ENCODE measurements at places on chromosomes 1 and 21.

GRCh38 chr1:234660536-234661316 is 50.7 kb upstream of the IRF2BP2 start:
- no peak for DNase-seq

DNA sequence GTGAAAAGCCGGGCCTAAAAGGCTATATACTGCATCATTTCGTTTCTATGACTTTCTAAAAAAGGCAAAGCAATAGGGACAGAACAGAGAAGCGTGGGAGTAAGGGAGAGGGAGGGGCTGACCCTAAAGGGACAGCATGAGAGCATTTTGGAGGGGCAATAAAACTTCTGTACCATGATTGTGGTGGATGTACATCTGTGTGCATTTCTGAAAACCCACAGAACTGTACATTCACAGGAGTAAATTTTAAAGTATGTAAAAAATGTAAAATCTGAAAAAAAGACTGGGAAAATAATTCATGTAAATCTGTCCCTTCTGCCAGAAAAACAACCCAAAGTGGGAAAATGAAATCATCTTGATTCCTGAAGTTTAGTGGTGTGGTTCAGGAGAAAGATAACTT is 235.4 kb downstream of the CENPF start:
- DNase-seq = no peak

- DNase-seq = no peak
Measured at GRCh38 chr1:3555131-3555920, 56.0 kb downstream of the MEGF6 start.

- DNase-seq = no peak
Measured at GRCh38 chr1:67560580-67561255, 124.3 kb upstream of the GADD45A start.

- no peak for DNase-seq
Measured at GRCh38 chr1:164446020-164446419, 113.0 kb upstream of the PBX1 start.

DNA sequence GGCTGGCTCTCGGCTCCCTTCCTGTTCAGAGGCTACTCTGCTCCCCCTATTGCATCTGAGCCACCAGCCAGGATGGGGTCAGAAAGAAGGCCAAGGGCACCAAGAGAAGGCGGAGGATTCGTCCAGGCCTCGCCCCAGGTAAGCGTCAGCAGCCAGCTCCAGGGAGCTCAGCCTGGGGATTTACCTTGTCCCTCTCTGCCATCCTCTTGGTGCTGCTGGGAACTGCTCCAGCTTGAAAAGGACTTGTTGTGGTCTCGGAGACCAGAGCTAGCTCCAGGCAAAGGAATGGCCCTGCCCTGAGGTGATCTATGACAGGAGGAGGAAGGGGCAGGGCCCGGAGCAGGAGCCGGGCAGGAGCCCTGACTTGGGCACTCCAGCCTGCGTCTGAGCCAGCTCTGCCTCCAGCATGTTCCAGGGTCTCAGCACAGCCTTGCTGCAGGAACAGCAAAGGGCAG is 113.7 kb upstream of the IFFO2 start:
- DNase-seq = no peak

- no peak for DNase-seq
Measured at GRCh38 chr1:203028067-203028783, 1.9 kb downstream of the PPFIA4 start.

GRCh38 chr1:226656601-226657277 is 82.3 kb downstream of the ITPKB start:
- DNase-seq = no peak

GRCh38 chr1:117633936-117634335 is 28.1 kb downstream of the TENT5C start:
- DNase-seq = no peak

DNA sequence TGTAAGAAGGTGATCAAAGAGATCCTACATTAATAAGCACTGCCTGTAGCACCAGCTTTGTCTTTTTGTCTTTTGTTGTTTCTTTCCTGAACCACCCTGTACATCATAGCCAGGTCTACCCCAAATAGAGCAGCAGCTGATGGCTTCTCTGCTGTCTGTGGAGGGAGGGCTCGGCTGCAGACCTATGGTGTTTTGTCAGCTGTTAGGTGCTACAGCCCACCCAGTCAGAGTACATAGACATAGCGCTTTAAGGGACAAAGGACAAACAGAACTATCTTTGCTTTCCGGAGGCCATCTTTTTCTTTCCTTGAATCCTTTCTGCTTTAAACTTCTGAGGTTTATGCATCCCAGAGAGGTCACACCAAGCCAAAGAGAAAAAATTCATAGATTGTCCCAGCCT is 258.1 kb downstream of the ZNF648 start:
- DNase-seq = no peak

DNA sequence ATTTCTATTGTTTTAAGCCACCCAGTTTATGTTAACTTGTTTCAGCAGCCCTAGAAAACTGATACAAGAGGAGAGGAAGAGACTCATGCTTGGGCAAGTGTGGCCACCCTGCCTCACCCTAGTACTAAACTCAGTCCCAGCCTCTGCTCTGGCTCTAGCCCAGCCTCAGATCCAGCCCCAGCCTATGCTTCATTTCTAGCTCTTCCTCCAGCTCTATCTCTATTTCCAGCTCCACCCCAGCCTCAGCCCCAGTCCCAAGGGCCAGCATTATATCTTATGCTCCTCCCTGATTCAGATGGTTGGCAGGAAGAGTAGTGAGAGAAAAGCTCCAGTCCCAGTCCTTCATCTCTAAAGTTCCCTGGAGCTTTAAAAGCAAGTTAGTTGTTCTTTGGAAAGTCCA is 535.5 kb downstream of the PTPRC start:
- DNase-seq = no peak

- DNase-seq = no peak
Measured at GRCh38 chr1:36128126-36128904, 3.3 kb upstream of the COL8A2 start.

DNA sequence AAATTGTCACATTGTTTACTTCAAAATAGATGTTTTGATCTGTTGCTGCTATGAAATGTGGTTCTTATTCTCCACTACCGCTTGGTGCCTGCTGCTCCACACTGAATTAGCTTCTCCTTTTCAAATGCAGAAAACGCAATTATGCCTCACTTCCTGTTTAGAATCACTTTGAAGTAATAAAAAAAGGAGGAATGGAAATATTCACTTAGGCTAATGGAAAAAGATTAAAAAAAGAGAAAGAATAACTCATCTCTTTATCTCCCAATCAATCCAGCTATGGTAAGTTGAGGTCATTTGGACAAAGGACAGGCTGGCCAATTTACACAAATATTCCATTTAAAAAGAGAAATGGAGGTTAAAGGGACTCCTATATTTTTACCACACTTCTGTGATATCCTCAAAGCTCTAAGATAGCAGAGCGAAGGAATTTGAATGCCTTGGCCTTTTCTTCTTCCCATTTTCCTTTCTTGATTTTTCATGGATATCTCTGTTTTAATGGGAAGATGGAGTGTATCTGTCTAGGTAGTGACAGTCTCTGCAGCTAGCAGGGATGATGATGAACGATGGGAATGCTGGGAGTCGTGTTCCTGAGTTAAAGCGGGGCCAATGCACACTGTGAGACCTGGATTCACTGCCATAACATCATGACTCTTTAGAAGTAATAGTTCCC is 35.7 kb downstream of the RGS5 start:
- DNase-seq = no peak

- no peak for DNase-seq
Measured at GRCh38 chr1:32983020-32983419, 18.4 kb upstream of the RNF19B start.

GRCh38 chr1:2099886-2100779 is 49.9 kb downstream of the PRKCZ start:
- DNase-seq = no peak

DNA sequence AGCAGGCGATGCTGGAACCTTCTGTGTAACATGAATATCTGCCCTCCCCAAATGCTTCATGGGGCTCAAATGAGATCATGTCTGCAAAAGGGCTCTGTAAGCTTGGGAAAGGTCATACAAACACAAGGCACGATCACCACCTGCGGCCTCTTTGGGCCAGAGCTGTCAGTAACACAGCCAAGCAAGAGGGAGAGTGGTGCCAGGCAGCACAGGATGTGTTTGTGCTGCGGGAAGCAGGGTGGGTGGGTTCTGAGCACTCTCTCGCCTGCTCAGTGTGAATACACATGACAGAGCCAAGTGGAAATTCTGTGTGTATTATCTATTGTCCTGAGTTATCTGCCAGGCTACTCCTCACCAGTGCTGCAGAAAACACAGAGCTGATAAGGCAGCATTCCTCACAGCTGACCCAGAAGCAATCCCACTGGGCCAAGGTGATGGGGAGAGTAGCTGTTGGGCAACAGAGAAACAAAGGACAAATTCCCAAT is 101.2 kb downstream of the LAMC2 start:
- DNase-seq = peak; percentile 55

- DNase-seq = peak; percentile 75
Measured at GRCh38 chr1:246971090-246971721, 36.7 kb downstream of the ZNF695 start.

GRCh38 chr1:51690285-51690961 is 73.5 kb downstream of the OSBPL9 start:
- no peak for DNase-seq

GRCh38 chr1:200670242-200671118 is 773 bp upstream of the DDX59 start:
- DNase-seq = no peak

DNA sequence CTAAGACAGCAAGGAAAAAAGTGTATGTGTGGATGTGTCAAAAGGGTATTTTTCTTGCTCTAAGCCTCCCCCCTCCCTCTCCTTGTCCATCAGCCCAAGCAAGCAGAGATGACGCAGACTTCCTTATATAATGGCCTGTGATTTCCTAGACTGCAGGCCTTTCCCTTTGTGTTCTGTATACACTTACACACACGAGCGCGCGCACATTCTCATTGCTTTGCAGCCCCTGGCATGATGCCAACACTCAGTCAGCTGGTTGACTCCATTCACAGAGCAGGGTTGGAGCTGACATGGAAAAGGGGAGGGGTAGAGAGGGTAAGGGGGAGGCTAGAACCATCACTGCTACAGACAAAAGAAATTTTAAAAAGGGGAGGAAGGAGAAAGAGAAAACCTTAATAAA is 41.8 kb downstream of the GATAD2B start:
- peak; percentile 92 for DNase-seq

- no peak for DNase-seq
Measured at GRCh38 chr1:76503100-76503499, 364.2 kb upstream of the ST6GALNAC5 start.

DNA sequence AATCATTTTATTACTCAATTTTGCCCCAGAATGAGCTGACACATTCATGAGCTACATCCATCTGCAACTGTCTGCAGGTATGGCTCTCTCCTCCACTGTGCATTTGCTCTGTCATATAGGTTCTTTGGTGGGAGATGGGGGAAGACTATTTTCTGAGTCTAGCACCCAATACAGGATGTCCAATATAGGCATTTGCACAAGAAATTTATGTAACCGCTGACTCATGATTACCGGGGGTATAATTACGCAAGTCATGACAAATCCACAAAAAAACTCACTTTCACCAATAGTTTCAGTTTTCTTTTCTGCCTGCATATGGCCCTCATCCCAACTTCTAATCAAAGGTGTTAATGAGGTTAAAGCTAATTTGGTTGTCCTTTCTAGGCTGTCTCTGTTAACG is 17.5 kb upstream of the VSIG8 start:
- DNase-seq = no peak

- no peak for DNase-seq
Measured at GRCh38 chr1:226589008-226589733, 40.6 kb downstream of the STUM start.

DNA sequence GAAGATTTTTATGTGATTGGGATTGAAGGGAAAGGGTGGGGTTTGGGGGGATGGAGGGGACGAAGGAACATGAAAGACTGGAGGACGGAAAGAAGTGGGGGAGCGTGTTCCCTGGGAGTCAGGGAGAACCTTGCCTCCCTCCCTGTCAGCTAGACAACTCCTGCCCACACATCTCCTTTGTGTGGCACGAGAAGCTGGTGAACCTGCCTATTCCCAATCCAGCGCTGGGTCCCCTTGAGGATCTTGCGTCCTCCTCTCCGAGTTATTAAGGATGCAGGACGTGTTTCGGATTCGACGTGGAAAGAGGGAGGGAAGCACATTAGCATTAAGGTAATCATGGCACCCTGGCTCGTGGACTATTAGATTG is 1.4 kb downstream of the LRRC7 start:
- no peak for DNase-seq

- no peak for DNase-seq
Measured at GRCh38 chr1:119324198-119324597, 44.4 kb upstream of the HAO2 start.

DNA sequence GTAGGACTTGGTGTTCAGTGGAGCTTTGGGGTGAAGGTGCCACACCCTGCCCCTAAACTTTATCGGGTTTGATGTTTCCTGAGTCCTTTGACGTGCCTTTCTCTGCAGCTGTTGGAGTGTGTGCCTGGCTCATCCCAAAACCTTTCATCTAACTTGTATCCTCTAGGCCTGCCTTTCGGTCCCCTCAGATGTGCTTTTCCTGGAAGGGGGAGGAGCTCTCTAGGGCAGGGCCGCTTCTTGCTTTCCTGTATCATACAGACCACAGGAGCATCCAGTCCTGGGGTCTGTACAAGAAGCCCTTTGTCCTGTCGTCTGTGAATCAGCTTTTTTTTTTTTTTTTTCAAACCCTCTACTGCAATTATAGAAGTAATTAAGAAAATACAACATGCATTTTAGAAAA is 35.7 kb downstream of the PTGFRN start:
- no peak for DNase-seq

- no peak for DNase-seq
Measured at GRCh38 chr1:38578271-38578951, 281.2 kb downstream of the RRAGC start.

DNA sequence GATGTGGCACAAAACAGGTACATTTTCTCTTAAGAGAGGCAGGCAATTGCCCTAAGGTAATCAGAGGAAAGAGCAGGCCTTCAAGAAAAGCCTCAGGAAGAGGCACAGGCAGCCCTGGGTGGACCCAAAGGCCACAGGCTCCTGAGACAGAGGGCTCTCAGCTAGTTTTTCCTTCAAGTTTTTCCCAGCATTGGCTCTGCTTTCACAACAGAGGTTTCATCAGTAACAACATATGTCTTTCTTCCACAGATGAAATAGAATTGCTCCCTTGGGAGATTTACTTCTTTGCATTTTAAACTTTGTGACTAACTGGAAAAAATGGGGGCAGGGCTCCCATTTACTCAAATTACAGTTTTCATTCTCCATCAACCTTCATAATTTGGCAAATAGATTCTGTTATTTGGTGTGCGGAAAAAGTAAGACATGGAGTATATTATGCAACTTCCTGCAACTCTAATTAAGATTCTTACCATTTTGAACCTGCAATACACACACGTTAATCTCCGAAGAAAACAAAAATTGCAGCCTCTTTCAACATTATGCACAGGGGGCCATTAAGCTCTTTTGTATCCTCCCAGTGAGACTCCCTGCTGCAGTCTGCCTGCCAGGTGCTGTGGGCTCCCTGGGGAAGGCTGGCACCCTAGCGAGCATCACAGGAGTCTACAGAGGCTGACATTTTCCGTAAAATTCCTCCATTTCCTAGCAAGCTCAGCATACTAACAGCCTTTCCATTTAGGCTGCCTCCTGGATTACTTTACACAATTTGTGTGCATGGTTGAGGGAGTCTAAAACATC is 282.3 kb downstream of the USH2A start:
- no peak for DNase-seq

DNA sequence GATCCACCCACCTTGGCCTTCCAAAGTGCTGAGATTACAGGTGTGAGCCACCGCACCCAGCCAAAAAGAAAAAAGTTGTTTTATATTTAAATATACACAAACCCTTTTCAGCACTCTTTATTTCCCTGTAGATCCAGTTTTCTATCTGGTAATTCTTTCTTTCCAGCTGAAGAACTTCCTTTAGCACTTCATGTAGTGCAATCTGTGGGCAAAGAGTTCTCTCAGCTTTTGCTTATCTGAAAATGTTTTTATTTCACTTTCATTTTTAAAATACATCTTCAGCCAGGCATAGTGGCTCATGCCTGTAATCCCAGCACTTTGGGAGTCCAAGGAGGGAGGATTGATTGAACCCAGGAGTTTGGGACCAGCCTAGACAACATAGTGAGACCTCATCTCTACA is 28.5 kb upstream of the HYI start:
- no peak for DNase-seq
